Stimulated activated CD8-positive, alpha-beta memory T cell treated with anti-CD3 and anti-CD28 coated beads, Interleukin-4, amount 100 ng/mL, for 48 hours (primary cell): ENCODE measurements at places on chromosomes 6 and 20.

- no peak for DNase-seq
Observed at GRCh38 chr6:154613137-154613676, 102.7 kb upstream of the CNKSR3 start.

GRCh38 chr6:7787137-7787608 is 61.3 kb downstream of the BMP6 start:
- DNase-seq = no peak

GRCh38 chr6:46674410-46674809 is 13.3 kb upstream of the TDRD6 start:
- DNase-seq = no peak

DNA sequence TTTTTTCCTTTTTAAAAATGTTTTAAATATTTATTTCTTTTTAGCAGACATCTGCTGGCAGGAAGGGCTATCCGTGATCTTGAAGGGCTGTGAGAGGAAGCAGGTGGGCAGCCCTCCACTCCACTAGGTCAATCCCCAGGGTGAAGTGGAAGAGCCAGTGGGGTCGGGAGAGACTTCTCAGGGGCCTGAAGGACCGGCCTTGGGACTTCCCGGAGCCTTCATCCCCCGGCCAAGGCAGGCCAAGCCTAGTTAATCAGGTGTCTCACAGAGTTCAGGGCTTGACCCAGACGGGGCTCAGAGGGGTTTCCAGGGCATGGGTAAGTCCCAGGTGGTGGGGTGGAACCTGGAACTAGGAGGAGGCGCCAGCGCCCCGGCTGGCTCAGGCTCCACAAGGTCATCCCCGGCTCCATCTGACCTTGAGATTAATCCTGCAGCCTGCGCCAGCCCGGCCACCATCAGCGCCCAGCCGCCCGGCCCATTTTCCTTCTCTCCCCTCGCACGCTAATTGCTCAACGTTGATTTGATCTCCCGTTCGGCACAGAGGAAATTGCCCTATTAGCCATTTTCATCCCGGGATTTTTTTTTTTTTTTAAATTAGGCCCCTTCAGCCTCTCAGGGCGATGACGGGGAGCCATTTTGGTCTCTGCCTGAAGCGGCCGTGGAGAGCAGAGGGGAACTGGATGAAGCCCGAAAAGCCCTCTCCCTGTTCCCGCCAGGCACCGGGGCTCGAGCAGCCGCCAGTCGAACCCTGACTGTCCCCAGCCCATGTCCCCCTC is 44.4 kb downstream of the MDFI start:
- no peak for DNase-seq

DNA sequence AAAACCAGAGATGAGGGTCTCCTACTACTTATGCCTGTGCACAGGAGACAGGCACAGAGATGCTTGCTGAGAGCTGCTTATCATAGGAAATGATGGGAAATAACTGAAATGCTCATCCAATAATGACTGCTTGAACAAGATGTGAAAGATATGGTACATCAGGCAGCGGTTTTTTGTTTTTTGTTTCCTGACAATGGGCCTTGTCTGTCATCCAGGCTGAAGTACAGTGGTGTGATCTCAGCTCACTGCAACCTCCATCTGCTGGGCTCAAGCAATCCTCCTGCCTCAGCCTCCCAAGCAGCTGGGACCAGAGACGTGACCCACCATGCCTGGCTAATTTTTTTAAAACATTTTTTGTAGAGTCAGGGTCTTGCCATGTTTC is 1.2 kb upstream of the RIPOR3 start:
- DNase-seq = no peak

GRCh38 chr20:63756648-63756991 is 17.0 kb downstream of the SLC2A4RG start:
- no peak for DNase-seq
